ENCODE measurements at places on chromosomes 5 and 9.

- DNase-seq: no peak
Measured at GRCh38 chr5:140043508-140043872, 391 bp upstream of the NRG2 start.

GRCh38 chr5:36722900-36723299 lies 116.5 kb downstream of the SLC1A3 start:
- peak; percentile 7 for DNase-seq

DNA sequence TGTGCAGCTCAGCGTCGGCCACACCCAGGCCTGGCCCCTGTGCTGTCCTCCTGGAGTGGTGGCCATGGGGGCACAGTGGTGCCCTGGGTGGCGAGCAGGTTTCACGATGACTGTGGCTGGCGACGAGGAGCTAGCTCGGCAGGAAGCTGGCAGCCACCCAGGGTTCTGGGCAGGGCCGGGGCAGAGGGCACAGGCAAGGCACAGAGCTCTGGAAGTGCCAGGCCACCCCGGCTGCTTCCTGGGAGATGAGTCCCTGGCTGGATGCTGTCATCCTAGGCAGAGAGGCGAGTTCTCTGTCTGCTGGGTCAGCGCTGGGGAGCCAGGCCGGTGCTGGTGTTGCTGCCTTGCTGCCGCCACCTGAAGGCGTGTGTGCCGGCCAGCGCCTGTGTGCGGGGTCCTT lies 51.7 kb downstream of the RXRA start:
- no peak for DNase-seq

DNA sequence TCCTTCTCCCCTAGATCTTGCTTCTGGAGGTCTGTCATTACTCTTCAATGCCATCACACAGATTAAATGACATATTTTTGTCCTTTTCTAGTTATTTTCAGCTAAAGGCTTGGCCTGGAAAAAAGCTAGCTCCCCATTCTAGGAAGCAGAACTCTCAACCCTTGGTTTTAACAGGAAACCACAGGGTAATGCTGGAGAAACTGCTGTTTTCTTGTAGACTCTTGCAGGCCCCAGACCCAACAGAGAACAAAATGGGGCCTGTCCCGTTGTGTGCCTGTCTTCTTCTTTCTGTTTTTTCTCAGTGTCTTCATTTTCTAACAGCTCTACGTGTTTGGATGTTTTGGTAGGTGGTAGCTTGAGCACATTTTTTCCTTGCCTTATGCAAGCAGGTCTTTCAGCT lies 21.5 kb downstream of the DCANP1 start:
- DNase-seq: no peak

DNA sequence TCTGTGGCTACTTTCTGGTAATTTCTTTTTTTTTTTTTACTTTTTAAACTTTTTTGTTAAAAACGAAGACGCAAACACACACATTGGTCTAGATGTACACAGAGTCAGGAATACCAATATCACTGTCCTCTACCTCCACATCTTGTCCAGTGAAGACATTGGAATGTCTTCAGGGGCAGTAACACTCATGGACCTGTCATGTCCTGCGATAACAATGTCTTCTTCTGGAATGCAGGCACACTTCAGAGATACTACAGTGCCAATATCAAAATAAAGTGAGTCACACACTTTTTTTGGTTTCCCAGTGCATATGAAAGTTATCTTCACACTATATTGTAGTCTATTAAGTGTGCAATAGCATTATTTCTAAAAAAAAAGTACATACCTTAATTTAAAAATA lies 175.9 kb downstream of the ARRDC3 start:
- DNase-seq: peak; percentile 72

DNA sequence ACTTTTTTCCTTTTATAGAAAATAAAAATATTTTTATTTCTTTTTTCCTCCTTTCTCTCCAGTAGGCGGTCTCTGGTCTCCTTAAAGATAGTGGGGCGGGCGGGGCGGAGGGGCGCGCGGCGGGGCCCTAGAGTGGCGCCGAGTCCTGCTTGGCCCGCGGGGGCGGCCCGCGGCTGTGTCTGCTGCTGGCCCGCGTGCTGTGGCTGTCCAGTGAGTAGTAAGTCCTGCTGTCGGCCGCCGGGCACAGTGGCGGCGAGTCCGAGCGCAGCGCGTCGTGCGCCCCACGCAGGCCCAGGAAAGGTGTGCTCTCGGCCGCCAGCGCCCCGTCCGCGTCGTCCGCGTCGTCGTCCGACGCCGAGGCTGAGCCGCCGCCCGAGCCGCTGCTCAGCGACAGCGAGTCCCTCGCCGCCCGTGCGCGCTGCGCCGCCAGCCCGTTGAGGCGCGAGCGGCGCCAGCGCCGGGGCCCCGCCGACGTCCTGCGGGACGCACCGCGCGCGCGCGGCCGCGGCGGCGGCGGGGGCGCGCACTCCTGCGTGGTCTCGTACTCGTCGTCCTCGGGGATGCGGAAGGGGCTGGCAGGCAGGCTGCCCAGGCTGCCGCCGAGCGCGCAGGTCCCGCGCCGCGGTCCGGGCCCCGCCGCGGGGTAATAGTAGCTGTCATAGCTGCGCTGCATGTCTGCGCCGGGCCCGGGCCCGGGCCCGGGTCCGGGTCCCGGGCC lies 52.3 kb downstream of the PSD2 start:
- DNase-seq: peak; percentile 25

DNA sequence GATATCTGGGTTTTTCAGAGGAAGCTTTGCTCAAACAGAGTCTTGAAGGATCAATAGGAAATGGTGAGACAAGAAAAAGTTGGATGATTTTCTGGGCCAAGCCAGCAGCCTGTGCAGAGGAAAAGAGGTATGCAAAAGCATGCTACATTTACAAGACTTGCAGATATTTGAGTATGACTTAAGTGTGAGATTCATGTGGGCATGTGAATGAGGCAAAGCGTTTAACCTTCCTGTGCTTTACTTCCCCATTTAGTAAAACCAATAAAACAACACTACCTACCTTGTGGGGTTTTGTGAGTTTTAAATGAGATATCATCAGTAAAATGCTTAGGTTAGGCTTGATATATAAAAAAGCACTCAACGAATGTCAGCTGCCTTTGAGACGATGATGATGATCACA lies 58.1 kb downstream of the PIP5K1B start:
- DNase-seq: no peak

DNA sequence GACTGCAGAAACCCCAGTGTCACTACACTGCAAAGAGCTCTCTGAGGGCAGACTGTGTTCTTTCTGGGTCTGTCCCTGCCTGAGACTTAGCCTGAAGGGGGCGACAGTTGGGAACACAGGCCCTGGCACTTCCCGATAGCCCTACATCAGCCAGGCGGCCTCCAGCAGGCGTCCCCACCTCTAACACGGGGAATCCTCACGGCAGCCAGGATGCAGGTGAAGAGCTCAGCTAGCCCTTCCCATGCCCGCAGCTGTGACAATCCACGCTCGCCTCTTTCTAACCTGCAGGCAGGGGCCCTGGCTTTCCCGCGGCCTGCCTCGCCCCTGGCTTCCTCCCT lies 5.9 kb downstream of the MED22 start:
- no peak for DNase-seq

DNA sequence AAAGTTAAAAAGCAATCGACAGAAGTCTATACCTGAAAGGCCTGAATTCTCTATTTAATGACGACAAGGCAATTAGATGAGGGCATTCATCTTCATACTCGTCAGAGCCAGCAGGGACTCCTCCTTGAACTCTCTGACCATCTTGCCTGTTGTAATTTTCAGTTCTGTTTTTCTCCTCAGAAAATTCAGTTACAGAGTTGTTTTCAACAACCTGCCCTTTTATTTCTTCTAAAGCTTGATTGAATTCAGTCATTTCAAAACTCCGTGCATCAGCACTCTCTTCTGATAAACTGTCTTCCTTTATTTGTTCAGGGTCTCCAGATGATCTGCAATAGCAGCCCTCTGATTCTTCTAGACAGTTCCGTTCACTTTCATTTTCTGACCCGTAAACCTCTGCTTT lies 15.6 kb downstream of the RIOK2 start:
- DNase-seq: no peak

DNA sequence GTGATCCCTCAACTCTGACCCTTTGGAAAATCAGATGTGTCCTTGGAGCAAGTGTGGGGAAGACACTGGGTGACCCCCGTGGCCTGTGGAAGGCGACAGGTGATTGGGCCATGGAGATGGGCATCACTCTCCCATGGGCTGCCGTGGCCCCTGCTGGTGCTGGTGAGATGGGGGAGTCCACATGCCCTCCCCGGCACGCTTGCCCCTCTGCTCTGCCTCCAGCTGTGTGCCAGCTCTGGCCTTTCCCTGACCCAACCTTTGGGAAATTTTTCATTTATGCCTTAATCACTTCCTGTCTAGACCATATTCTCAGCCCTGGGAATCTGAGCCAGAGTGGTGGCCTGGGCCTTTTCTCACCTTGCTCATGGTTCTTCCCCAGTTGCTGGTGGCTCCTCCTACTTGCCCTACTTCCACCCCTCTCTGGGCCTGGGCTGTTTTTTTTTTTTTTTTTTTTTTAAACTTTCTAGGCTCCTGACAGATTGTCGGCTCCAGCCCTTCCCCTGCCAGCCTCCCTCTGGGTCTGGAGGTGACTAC lies 56.6 kb downstream of the RGS3 start:
- DNase-seq: peak; percentile 73

GRCh38 chr5:91642581-91642980 lies 259.5 kb upstream of the ARRDC3 start:
- DNase-seq: no peak

- DNase-seq: no peak
Measured at GRCh38 chr5:6483880-6484382, 35.3 kb downstream of the UBE2QL1 start.

Data from brain microvascular endothelial cell (primary cell).